Stomach (tissue), 19 donors: ENCODE measurements at places on chromosomes 6 and 20. TPM values are rescaled to one million over a fixed set of nuclear protein-coding genes. Genes with fewer than 3 reads are reported as not detected.

CFB gene
- total RNA-seq, result 185 TPM

DNA sequence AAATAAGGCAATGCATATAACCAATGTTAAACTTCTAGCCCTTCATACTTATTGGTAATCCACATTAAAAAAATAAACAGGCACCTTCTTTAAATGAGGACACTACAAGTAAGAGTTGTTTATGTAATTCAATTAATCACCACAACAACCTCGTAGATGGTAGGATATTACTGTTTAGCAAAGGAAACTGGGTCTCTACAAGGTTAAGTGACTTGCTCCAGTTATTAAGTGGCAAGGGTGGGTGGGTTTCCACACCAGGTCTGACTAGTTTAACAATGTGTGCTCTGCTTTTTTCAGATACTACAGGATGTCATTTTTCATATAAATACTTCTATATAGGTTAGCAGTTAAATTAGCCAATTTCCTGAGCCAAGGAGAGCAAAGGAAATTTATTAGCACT is 129.1 kb downstream of the MAN1A1 start:
- H3K27ac ChIP-seq, result no peak overlapping the region
- peaks cover 4% of the 10 kb centered on the region for H3K4me1 ChIP-seq
- H3K36me3 ChIP-seq, result no peaks in the 10 kb centered on the region
- no peaks in the 10 kb centered on the region for H3K27me3 ChIP-seq

LINC00237 gene
- total RNA-seq, result not detected

FNDC11 gene
- total RNA-seq, result 0.55 TPM

DNA sequence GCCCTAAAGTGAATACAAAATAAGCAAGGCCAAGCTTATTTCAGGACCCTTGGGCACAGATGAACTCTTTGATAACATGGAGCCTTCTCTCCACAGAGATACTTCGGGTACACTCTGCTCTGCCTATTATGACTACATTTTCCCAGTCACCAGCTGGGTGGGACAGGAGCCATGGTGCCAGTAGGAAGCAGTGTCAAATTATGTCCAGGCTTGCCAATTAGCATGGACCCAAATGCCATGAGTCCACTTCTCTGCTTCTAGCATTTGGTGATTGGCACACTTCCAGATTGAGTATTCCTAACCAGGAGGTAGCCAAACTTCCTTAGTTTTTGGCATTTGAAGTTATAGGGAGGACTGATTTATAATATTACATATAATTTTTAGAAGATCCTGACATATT is 513.8 kb upstream of the HTR1E start:
- no peak overlapping the region for H3K4me3 ChIP-seq
- H3K27me3 ChIP-seq, result no peaks in the 10 kb centered on the region
- no peaks in the 10 kb centered on the region for H3K36me3 ChIP-seq
- H3K27ac ChIP-seq, result no peak overlapping the region
- H3K4me1 ChIP-seq, result no peaks in the 10 kb centered on the region

DNA sequence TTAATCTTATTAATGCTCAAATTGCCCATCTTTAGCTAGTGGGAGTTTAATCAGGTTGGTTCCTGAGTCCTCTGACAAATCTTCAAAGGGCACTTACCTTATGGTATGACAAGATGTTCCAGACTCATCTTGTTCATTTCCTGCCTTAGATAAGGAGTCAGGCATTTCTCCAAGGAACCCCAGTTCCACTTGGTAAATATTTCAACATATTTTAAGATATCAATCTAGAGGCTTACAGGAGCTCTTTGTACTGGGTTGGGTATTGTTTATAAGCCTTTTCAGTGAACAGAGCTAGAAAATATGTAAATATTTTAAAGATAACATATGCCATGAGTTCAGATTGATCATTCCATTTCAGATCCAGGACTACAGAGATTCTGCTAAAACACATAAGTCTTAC is 159.8 kb downstream of the RCAN2 start:
- H3K27ac ChIP-seq, result no peak overlapping the region
- H3K36me3 ChIP-seq, result no peaks in the 10 kb centered on the region
- H3K4me3 ChIP-seq, result no peak overlapping the region
- peaks cover 27% of the 10 kb centered on the region for H3K4me1 ChIP-seq
- DNase-seq, result no peak

SNAP91 gene
- 3.5 TPM for total RNA-seq

DNA sequence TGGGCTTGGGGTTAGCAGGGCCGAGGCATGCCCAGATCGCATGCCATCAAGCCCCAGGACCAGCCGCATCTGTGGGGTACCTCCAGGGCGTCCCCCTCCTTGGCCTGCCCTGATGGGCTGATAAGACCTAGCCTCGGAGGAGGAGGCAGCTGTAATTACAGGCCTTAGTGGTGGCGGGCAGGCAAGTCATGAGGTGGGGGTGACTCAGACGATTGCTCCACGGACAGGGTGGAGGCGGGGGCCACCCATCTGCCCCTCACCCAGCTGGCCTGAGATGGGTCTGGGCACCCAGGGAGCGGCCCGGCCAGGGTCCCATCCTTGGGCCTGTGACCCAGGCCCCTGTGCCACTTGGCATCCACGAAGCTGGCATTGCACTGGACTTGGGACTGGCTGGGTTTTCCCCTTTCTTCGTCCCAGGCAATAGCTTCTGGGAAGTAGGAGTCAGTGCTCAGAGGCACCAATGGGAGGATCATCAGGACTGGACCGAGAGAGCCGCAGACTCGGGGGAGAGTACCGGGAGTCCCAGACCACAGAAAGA is 57.5 kb downstream of the CEBPB start:
- peak; percentile 31 for DNase-seq
- H3K4me1 ChIP-seq, result peaks cover 51% of the 10 kb centered on the region

GRCh38 chr6:135285165-135285564 is 104.1 kb downstream of the MYB start:
- peaks cover 19% of the 10 kb centered on the region for H3K36me3 ChIP-seq
- no peak overlapping the region for H3K27ac ChIP-seq
- H3K27me3 ChIP-seq, result no peaks in the 10 kb centered on the region
- H3K4me1 ChIP-seq, result no peaks in the 10 kb centered on the region
- H3K4me3 ChIP-seq, result no peak overlapping the region

ACSS1 gene
- 135 TPM for total RNA-seq

GRCh38 chr6:104952911-104953399 is 4.0 kb upstream of the LIN28B start:
- no peak overlapping the region for H3K4me3 ChIP-seq
- peaks cover 65% of the 10 kb centered on the region for H3K27me3 ChIP-seq
- DNase-seq, result no peak
- no peaks in the 10 kb centered on the region for H3K4me1 ChIP-seq

DNA sequence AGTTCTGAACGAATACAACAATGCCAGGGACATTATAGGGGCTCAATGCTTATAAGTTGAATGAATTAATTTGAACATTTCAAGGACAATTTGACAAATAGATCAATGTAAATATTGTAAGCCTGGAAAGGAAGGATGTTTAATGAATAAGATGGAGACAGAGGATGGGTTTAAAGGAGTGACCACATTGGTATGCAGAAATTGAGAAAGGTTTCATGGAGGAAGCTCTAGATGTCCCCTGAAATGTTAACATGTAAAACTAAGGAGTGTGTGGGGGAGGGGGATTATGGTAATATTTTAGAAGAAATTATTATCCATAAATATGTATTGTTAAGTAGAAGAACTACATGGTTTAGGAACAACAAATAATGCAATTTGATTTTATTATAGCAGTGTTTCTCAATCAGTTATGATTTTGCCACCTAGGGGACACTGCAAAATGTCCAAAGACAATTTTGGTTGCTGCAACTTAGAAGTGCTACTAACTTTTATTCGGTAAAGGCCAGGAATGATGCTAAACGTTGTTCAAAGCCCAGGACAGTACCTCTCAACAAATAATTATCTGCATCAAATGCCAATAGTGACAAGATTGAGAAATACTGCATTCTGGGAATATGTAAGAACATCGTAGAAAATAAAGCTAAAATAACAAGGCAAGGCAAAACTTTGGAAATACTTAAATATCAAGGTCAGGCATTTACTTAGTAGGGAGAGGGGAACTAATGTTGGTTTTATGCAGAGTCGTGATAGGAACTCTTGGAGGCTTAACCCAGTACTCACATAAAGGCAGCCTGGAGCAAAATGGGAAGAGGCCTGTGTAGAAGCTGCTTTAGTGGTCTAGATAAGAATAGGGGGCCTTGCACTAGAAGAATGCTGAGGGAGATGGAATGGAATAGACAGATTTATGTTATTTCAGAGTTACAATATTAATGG is 686.9 kb upstream of the CITED2 start:
- no peaks in the 10 kb centered on the region for H3K36me3 ChIP-seq
- no peak overlapping the region for H3K4me3 ChIP-seq
- H3K4me1 ChIP-seq, result no peaks in the 10 kb centered on the region
- H3K27me3 ChIP-seq, result no peaks in the 10 kb centered on the region
- H3K27ac ChIP-seq, result peak overlapping the region; percentile 57
